OCI-LY7 (cell line): ENCODE measurements at places on chromosomes 5 and 9. TPM values are rescaled to one million over a fixed set of nuclear protein-coding genes. Genes with fewer than 3 reads are reported as not detected.

DEPDC1B gene
- 47.6 and 51.9 TPM in 2 replicates for total RNA-seq

GARIN3 gene
- not detected in 2 replicates for total RNA-seq

NRARP gene
- total RNA-seq, result 6.4 and 8.9 TPM in 2 replicates

SAP30L gene
- 37.5 and 39.3 TPM in 2 replicates for total RNA-seq

THG1L gene
- total RNA-seq, result 18.5 and 21.0 TPM in 2 replicates

IL5 gene
- not detected in 2 replicates for total RNA-seq
